ENCODE measurements at places on chromosomes 6 and 20.

DNA sequence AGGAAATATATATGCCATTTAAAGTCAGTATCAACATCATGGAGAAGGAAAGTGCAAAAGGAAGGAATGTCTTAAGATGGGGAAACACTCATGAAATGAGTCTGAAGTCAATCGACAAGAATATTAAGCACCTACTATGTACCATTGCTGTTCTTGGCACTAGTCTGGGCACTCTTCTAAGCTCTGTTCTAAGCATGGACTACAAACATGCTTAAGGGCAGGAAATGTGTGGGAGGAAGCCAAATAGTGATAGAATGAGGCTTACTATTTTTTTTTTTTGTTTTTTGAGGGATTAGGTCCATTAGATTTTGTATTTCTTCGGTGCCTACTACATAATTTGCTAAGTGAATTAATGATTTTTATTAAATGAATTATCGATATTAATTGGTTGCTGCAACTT lies 83.8 kb upstream of the SUPT3H start:
- no peak for DNase-seq

DNA sequence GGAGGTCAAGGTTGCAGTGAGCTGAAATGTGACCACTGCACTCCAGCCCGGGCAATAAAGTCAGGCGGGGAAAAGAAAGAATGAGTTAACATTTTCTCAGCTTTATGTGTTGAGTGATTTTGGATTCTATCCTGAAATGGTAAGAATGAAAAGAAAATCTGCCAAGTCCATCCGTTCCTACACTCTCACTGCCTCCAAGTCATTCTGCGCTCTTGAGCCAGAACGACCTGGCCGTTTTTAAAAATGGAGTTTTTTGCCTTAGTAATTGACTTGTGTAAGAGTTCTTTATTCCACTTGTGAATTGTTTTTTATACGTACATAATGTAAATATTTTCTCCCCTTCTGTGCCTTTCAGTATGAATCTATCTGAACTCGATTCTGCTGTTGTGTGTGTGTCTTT lies 28.7 kb downstream of the DNAJC5 start:
- DNase-seq: no peak

GRCh38 chr6:29631209-29631810 lies 1.7 kb downstream of the GABBR1 start:
- DNase-seq: no peak

GRCh38 chr6:33490198-33490597 lies 35.8 kb downstream of the ZBTB9 start:
- DNase-seq: no peak

- DNase-seq: no peak
Measured at GRCh38 chr6:7731294-7731693, 5.4 kb downstream of the BMP6 start.

- DNase-seq: no peak
Measured at GRCh38 chr6:68637071-68637470, 2.0 kb downstream of the ADGRB3 start.

GRCh38 chr20:19937218-19937617 lies 79.9 kb upstream of the NAA20 start:
- peak; percentile 27 for DNase-seq

DNA sequence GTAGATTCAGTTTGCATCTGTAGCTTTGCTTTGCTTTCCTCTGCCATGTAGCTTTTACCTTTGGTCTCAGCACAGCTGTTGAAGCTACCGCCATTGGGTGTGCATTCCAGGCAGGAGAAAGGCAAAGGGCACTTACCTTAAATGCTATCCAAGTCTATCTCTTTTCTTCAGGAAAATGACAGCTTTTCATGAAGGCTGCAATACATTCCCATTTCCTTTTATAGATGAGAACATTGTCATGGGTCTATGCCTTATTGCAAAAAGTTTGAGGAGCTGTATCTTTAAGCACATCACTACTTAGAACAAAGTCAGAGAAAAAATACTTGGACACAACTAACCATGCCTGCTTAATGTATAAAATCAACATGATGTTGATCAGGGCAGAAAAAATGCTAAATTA lies 266.8 kb downstream of the DOK5 start:
- DNase-seq: no peak

DNA sequence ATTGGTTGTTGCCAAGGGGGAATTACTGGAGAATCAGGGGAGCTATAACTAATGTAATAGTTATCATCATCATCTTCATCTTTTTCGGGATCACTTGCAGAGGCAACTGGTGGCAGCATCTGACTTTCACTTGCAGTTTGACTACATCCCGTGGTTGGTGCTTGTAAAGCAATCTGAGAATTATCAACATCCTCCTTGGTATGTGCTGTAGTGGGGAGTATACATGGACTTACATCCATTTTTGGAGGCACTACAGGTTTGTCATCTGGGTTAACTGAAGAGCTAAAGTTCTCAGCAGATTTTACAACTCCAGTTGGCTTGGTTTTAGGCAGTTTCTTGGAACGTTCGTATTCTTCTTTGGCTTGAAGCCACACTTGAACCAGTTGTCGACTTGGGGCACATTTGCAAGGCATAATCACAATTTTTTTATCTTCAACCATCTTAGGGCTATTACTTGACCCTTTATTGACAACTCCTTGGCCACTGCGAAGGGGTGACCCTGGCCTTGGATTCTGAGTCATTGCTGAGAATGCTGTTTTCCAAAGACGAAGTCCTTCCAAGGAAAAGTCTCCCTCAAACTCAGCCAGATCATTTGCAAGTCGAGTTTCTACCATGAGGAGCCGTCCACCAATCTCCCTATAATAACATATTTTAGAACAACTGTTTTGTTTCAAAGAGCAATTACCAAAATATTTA lies 115.5 kb downstream of the REV3L start:
- no peak for DNase-seq
